ENCODE measurements at places on chromosomes 16 and 17.

DNA sequence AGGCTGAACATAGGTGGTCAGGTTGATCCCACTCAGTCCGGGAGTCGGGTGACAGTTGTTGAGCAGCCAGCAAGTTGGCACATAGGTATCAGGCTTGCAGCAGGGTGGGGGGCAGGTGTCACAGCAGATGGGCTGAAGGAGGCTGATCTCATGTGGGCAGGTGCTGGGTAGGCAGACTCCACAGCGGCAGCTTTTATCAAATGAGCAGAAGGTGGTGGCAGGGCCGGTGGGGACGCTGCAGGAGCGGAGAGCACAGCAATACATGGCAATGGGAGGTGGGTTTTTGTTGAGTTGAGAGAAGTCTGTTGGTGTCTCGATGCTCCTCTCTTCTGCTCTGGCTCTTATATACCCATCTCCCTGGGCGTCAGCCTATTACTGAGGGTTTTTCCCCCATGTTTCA lies at the start of gene KRTAP3-1:
TSS of gene KRTAP3-1 (minus strand) at position 318 of the 400 bp plus-strand sequence. CDS start at position 264, 54 bp downstream.
- no peak for DNase-seq

GRCh38 chr17:55607731-55608341 lies 96.6 kb upstream of the SMIM36 start:
- DNase-seq = no peak

DNA sequence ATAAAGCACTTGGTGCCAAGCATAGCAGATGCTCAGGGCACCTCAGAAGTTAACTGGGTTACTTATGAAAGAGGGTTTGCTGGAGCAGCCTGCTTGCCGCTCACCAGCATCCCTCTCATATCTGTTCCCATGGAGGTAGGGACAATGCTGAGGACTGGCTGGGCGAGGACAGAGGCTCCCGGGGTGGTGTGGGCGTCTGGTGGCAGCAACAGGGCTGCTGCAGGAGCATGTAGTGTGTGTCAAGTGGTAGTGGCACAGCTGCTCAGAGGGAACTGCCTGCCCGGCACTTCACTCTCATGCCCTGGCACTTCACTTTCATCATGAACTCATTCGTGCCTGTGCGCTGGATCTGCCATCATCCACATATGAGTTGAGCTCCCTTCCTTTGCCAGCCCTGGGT lies 26.9 kb upstream of the ZNHIT3 start:
- no peak for DNase-seq

- peak; percentile 76 for DNase-seq
Measured at GRCh38 chr17:40803617-40804082, 3.9 kb upstream of the KRT28 start.

DNA sequence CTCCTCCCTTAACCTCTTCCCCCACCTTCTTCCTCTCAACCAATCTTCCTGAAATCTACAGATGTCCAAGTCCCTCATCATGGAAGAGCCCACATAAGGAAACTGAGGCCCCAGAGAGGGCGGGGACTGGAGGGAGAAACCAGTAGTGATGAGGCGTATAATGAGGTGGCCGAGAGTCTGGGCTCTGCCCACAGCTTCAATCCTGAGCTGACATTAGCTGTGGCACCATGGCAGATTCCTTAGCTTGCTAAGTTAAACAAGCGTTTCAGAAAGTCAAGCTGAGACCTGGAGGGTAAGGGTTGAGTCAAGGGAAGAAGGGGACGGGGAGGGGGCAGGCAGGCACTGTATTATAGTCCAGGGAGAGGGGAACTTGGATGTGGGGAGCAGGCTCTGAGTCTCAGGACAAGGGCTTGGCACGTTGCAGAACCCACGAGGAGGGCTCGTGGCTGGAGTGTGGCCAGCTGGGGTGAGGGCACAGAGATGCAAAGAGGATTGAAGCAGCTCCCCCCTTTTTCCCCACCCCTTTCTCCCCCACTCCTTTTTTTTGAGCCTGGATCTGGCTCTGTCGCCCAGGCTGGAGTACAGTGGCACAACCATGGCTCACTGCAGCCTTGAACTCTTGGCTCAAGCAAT lies 13.3 kb downstream of the ARHGAP23 start:
- DNase-seq = no peak

- no peak for DNase-seq
Measured at GRCh38 chr16:69260506-69260905, 50.6 kb upstream of the VPS4A start.

GRCh38 chr17:2421315-2422147 lies 20.7 kb upstream of the MNT start:
- DNase-seq = no peak

GRCh38 chr16:55597928-55598327 lies 31.4 kb downstream of the CAPNS2 start:
- no peak for DNase-seq

GRCh38 chr16:61555718-61556441 lies 480.4 kb downstream of the CDH8 start:
- no peak for DNase-seq

- DNase-seq = no peak
Measured at GRCh38 chr16:87178977-87179376, 138.2 kb downstream of the C16orf95 start.

DNA sequence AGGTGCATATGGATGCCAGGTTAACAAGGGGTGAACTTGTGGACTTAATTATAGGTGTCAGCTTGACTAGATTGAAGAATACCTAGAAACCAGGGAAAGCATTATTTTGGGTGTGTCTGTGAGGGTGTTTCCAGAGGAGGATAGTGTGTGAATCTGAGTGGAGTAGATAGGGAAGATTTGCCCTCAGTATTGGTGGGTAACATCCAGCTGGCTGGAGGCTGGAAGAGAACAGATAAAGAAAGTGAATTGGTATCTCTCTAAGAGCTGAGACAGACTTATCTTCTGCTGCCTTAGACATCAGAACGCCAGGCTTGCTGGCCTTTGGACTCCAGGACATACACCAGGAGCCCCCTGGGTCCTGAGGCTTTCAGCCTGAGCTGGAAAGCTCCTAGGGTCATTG lies 75.2 kb downstream of the CDRT15 start:
- DNase-seq = no peak

DNA sequence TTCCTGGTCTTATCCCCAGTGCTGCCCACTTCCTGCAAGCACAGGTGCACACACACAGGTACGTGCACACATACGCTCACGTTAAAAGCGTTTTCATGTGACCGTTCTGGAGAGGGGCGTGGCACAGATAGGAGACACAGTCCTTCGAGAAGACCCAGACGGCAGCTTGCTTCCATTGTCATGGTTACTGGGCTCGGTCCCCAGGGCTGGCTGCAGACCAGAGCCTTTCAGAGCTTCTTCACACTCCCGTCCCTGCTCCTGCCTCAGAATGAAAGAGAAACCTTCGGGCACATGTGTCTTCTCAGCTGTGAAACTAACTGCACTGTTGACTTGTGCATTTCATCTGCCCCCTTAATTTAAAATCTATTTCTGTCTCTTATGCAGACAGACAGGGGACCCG lies 154.2 kb downstream of the PITPNC1 start:
- DNase-seq = no peak

GRCh38 chr16:77652399-77652798 lies 69.9 kb upstream of the NUDT7 start:
- no peak for DNase-seq

DNA sequence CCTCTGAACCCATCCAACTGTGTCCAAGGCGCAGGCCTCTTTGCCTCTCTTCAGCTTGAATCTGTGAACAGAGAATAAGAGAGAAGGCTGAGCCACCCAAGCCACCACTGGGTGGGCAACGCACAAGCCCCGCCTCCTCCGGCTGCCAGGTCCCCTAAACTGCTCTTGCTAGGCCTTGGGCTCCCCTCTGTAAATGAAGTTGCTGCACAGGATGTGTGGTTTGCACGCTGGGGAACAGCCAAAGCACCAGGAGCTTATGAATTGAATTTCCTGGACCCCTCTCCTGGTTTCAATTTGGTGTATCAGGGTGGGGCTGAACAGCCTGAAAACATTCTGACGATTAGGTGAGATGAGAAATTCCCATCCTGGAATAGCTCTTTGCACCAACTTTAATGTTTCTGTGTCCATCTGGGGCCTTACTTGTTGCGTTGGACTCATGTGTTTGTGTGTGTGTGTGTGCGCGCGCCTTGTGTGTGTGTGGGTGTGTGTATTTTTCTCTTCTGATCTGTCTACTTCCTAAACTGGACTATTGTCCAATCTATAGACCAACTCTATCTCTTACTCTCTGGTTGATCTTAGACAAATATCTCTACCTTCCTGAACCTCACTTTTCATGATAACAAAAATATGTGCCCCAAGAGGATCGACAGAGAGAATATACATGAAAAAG lies 2.3 kb downstream of the CCL1 start:
- no peak for DNase-seq

GRCh38 chr17:81073967-81074839 lies 39.3 kb downstream of the BAIAP2 start:
- no peak for DNase-seq

DNA sequence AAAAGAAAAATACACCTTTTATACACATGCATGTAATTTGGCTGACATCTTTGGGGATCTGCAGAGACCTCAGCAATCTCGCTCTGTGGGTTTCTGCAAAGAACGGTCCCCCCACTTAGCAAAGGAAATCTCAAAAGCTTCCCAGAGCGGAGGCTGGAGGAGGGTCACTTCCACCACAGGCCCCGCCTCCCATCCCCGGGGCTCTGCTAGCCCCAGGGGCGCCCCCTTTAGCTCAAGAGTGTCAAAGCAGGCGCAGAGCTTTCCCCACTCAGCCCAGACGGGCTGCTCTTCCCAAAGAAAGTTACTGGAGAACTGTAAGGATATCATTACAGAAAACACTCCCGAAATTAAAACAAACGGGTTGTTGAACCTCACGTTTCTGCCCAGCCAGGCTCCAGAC lies 11.4 kb downstream of the SLC13A5 start:
- peak; percentile 39 for DNase-seq

- DNase-seq = no peak
Measured at GRCh38 chr17:72667096-72668063, 425.1 kb downstream of the SLC39A11 start.

DNA sequence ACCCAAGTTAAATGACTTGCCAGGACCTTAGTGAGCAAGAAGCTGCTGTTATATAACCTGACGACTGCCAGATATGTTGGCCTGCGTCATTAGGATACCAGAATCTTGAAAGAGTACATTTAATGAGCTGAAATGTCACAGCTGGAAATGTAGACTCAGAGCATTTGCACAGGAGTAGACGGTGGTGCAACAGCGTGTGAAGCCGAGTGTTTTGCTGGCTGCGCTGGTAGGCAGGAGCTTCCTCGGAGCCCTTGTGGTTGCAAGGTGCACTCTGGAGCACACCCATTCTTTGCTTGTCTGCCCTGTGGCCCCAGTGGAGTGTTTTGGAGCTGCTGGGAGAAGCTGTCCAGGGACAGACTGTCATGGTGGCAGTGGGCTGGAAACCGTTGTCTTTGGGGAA lies 79.3 kb downstream of the BANP start:
- DNase-seq = no peak

- no peak for DNase-seq
Measured at GRCh38 chr17:41651625-41652460, 27.5 kb upstream of the KRT17 start.

DNA sequence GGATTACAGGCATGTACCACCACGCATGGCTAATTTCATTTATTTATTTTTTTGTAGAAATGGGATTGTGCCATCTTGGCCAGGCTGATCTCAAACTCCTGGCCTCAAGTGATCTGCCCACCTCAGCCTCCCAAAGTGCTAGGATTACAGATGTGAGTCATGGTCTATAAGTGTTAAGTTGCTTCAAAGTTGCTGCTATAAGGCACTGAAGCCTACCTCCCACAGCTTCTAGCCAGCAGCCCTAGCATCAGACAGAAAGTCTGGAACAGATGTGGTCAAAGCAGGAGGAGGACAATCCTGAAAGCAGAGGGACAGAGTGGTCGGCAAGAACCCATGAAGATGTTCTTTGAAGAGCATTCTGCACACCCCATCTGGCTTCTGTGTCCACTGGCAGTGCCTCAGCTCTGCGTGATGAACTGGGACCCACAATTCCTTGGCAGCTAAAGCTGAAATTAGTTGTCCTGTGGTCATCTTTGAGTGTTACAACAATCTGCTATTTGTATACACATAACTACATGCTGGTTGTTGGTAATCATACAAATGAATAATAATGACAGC lies 11.2 kb downstream of the MAP3K14 start:
- no peak for DNase-seq

- no peak for DNase-seq
Measured at GRCh38 chr16:3148256-3149192, 13.7 kb downstream of the ZNF213 start.

DNA sequence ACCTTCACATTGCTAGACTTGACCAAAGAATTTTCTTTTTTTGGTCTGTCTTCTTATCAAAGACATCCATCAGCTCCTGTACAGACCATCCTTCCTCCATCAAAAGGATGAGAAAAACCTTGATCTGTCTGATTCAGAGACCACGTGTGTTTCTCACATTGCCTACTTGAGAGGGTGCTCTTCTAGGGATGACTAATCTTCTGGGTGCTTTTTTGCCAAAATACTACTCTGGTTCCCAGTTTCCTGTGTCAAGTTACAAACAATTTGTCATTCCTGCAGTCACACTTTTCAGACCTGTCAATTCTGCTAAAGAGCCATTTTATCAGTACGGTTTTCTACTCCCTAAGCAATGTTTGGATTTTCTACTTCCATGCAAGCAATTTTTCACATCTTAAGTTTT lies 492.2 kb downstream of the CDH11 start:
- no peak for DNase-seq

DNA sequence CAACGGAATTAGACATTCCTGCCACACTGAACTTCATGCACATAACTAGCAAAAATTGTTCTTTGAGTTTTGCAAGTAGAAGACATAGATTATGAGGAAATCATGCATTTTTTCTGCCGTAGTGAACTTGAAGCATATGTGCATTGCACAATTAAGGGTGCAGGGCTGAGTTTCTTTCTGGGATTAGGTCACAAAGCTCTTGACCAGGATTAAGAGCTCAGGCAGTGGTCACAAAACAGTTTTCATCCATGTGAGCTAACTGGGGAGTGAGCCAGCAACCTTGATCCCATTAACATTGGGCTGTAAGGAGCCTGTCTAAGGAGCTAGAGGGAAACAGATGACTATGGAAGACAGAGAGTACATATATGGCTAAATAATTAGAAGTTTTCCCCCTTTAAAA lies 143.7 kb downstream of the PMP22 start:
- no peak for DNase-seq

GRCh38 chr16:90078579-90078895 lies 1.4 kb upstream of the PRDM7 start:
- no peak for DNase-seq

DNA sequence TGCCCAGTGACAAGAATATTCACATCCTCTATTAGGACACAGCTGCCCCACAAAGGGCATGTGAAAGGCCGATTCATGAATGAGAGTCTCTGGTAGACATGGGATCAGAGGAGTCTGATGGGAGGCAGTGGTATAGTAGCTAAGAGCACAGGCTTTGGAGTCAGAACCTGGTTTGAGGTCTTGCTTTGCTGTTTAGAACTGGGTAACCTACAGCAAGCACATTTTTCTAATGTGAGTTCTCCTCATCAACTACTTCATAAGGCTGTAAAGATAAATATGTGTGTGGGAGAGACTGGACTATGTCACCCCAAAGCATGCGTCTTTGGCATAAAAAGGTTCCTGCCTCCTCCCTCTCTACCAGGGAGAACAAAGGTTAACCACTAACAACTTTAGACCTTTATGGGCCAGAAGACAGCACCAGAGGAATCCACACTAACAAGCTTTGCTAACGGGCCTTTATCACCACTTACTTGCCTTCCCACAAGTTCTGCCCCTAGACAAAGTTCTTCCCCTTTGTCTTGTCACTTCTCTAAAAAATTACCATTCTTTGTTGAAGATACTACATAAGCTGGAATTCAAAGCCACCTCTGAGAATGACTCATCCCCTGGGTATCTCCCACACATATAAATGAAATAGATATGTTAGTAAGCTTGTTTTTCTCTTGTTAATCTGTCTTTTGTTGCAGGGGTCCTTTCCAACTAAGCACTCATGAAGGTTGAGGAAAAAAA lies 21.1 kb downstream of the CDR2 start:
- DNase-seq = no peak

- no peak for DNase-seq
Measured at GRCh38 chr17:18626152-18626870, 17.9 kb downstream of the TBC1D28 start.

All from activated naive CD4-positive, alpha-beta T cell treated with anti-CD3 and anti-CD28 coated beads, Interleukin-2, amount 50 U/mL, for 16 hours (primary cell).